ENCODE measurements at places on chromosomes 3 and 15. TPM values are rescaled to one million over a fixed set of nuclear protein-coding genes. Genes with fewer than 3 reads are reported as not detected.

The MAPK6 gene
- polyA plus RNA-seq = 52.5 TPM

The CACNA2D2 gene
- not detected for polyA plus RNA-seq

The PSTPIP1 gene
- 17.8 TPM for polyA plus RNA-seq

The GCHFR gene
- 68.0 TPM for polyA plus RNA-seq

The SLC22A14 gene
- polyA plus RNA-seq = not detected

The SLC38A3 gene
- not detected for polyA plus RNA-seq

DNA sequence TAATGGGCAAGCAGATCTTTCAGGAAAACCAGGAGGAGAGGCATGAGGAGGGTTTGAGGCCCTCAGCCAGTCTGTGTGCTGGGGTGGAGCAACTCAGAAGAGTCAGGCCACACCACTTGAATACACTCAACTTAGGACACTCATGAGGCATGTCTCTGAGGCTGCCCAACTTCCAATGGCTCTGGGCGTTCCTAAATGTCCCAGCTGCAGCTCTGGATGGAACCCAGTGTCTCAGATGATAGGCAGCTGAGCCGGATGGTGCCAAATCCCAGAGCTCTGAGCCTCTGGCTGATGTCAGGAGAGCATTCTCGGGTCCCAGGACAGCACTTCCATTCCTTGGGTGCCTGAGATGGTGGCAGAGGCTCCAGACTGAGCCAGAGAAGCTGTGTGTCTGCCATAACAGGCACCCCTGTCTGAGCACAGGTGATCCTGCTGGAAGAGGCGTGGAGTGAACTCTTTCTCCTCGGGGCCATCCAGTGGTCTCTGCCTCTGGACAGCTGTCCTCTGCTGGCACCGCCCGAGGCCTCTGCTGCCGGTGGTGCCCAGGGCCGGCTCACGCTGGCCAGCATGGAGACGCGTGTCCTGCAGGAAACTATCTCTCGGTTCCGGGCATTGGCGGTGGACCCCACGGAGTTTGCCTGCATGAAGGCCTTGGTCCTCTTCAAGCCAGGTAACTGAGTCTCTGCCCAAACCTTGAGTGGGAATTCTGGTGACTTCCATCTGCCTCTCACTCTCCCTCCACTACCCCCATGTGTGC lies 2.8 kb downstream of the NR2E3 start:
- DNase-seq = no peak

- DNase-seq = no peak
These were observed 371 bp upstream of the CLSTN2 start for GRCh38 chr3:139934613-139935015.

GRCh38 chr15:32669896-32670611 lies 28.5 kb downstream of the SCG5 start:
- no peak for DNase-seq

GRCh38 chr3:126146525-126147146 lies 33.8 kb downstream of the ALDH1L1 start:
- DNase-seq = no peak

DNA sequence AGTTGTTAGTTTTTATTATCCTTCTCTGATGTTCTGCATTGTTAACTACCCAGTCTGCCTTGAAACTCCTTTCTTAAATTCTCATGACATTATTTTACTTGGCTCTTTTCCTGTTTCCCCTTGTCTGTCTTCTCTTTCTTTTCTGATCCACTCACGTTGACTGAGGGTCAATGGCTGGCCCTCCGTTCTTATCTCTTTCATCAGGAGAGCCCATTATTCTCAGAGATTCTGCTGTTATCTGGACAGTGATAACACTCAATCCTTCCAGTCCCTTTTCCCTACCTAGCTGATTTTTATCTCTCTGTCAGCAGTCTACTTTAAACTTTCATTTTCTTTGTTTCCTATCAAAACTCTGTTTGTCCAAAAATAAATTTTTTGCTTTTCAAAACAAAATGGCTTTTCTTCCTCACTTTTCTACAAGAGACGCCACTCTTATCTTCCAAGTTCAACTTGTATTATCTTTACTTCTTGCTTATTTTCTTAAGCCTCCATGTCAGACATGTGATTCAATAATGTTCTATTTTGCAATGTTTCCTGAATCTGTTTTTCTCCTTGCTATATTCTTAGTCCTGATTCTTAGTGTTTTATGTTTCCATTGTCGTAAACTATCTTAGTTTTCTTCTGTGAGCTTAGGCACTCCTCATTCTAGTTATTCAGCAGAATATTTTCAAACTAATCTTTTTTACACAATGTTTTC lies 120.2 kb downstream of the NEDD4 start:
- no peak for DNase-seq

All from GM12878 (cell line).